ENCODE measurements at places on chromosomes 7 and 10.

DNA sequence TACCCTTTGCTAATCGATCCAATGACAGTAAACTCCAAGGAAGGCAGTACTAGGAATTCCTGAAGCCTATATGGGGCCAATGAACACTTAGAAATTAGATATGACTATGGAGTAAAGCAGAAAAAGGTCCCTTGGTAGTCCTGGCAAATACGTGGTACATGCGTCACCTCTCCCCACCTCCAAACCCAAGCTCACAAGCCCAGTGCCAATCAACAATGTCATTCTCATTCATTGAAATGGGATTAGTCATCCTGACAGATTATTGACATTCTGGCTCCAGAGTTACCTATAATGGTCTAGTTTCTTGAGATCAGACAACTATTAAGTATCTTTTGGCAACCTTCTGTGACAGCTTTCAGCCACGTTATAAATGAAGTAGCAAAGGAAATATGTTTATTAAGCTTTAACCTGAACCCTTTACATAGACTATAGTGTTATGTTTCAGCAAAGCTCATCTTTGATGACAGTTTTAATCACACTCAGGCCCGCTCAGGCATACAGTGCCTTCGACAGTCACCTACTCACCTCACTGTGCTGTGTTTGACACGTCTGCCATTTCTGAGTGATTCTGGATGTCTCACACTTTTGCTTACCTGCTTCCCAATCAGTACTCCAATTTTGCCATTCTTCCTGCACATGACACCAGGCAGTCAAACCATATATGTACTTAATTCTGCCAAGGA, 69.6 kb upstream of the ADO start:
- no peak for DNase-seq

- DNase-seq, result no peak
These were observed 38.2 kb downstream of the GBF1 start for GRCh38 chr10:102283488-102283887.

DNA sequence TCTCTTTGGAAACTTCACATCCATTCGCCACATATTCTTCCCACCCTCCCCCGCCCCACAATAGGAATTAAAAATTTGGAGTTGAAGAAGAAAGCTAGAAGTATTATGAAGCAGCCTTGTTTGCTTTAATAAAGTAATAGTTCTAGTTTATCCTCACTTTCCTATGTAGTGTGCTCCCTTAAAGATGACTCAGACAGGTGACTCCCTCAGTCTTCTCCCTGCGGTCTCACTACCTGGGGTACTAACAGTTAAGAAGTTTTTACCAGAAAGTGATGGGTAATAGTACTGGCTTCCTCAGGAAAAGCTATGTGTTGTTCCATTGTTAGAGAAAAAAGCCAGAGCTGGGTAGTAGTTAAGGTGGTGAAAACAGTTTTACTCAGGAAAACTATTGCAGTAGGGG, 58.6 kb downstream of the CCNY start:
- no peak for DNase-seq

- no peak for DNase-seq
These were observed 10.6 kb downstream of the RPA3 start for GRCh38 chr7:7707806-7708205.

GRCh38 chr7:124751027-124751426, 14.6 kb downstream of the GPR37 start:
- DNase-seq, result no peak

- peak; percentile 75 for DNase-seq
These were observed 67.5 kb downstream of the CUX1 start for GRCh38 chr7:101884671-101885596.

- no peak for DNase-seq
These were observed 137.5 kb upstream of the WDR11 start for GRCh38 chr10:120713573-120714205.

DNA sequence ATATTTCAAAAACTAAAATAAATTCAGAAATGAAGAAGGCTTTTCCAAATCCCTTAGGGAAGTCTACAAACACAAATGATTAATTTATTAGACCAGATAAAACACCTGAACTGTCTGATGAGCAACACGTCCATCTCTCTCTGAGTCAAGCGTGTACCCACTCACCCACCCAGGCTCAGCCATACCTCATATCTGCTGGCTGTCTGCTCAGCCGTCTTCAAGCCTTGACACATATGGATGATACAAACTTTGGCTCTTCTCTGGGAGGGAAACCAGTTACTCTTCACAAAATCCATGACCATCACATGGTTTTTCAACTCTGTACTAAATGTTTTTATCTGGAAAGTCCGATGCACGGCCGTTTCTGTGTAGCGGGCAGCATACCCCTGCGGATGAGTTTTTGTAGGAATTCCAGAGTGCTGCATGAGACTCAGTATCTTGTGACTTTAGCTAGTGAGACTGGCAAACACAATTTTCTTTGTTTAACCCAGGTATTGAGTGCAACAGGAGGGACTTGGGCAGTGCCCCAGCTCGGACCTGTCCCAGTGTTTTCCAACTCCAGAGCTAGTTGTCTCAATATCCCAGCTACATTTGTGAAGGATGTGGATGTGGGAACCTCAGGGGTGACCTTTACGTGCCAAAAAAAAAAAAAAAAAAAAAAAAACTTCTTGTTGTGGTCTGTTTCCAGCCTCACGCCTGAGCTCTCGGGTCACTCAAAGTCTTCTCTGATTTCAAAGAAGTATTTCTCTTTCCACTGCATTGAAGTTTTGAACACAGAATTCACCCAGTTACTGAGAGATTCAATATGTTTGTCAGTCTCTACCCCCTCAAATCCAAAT, at the start of gene C10orf90:
Gene C10orf90, minus strand, starts transcription at position 638 of the 839 bp plus-strand sequence. Its CDS starts 213 bp downstream, at position 425.
- no peak for DNase-seq

GRCh38 chr7:120966961-120967360, 16.4 kb downstream of the ING3 start:
- DNase-seq, result no peak

DNA sequence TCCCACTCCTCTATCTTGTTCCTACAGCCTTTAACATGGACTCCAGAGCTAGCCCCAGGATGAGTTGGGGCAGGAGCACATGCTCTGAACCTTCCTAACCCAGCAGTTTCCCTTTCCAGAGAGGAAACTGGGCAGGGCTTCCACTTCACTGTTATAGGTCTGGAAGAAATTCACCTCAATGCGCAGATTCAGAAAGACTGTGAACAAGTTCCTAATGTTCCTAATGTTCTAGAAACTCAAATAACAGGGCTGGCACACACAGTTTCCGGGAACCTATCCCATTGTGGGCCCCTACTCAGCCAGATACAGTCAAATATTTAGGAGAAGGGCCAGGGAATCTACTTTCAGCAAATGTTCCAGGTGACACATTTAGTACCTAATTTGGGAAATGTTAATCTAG, 29.7 kb downstream of the ABCC2 start:
- DNase-seq, result no peak

DNA sequence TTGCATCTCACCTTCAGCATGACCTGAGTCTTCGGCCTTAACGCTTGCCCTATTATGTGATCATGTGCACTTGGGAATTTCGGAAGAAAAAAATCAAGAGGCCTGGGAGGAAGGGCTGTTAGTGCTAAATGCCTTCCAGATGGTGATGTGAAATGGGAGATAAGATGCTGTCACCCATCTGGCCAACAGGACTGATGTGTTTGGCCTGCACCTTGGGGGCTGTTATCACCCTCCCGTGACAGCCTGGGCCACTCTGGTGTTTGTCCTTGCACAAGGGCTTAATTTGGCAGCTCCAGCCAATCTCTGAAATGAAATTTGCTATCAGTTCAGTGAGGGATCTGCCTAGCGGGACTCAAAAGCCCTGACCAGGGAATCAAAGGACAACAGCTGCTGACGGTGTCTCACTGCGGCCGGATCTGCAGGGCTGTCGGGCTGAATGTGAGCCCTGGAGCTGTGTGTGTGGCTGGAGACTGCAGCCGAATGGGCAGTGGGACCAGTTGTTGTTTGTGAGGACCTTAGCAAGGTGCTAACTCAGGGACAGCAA, 131.4 kb upstream of the BTBD16 start:
- no peak for DNase-seq

DNA sequence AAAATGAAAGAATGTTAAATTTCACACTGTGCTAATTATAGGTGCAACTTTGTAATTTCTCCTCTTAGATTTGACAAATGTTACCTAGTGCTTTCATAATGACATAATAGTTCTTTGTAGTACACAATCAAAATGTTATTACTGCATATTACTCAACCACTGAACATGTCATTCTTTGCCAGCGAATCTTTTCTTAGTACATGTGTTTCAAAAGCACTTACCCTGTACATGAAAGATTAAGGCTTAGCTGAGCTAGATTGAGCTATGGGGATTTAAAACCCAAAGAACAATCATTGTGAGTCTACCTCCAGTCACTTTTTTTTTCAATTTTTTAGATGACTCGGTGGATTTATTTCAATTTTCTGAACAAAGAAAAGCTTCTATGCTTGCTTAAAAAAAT, 123.5 kb upstream of the FERD3L start:
- DNase-seq, result no peak

DNA sequence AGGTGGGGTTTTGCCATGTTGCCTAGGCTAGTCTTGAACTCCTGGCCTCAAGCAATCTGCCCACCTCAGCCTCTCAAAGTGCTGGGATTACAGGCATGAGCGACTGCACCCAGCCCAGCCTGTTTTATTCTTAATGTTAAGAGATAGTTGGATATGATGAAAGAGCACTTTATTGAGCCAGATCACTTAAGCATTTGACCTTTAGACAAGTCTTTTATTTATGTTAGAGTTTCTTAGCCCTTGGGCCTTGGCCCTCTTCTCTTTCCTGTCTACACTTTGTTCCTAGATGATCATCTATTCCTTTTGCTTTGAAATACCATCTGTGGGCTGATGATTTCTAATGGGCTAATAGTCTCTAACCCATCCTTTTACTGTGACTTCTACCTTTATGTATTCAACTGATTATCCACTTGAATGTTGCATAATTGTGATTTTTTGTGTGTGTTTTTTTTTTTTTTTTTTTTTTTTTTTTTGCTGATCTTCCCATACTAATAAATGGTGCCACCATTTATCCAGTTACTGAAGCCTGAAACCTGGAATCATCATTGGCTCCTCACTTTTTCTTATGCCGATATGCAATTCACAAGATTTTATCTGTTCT, 34.8 kb downstream of the BTRC start:
- DNase-seq, result no peak

GRCh38 chr7:18546576-18546975, 51.0 kb downstream of the HDAC9 start:
- no peak for DNase-seq

DNA sequence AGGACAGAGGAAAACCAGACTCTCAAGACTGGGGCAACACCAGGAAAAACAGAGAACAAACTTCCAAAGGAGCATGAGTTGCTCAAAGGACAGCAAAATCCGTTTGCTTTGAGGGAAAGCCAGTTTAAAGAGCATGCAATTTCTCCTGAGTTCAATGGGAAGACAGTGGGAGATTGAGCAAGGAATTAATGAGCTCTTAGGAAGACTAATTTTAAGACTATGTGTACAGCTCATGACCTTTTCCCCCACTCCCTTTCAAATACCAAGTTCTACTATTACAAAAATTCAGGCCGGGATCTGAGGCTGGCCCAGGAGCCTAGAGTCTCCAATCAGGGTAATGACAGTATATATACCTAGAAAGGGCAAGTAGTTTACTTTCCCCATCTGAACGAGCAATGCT, 79.2 kb downstream of the EPDR1 start:
- DNase-seq, result no peak

DNA sequence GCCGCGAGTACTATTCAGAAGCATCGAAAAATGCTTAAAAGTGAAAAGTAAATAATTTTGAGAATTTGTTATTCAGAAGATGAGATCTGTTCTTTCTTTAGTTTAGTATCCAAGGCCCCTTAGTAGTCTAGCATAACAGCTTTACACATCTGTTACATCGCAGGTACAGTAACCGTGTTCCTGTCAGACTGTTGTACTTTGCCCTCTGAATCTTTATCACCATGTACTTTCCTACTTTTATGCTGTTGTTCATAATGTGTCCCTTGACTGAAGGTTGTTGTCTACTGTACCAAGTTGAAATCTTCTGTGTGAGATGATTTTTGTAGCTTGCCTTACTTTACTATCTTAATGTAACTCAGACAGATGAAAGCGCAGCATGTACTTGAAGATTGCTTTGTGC, 38.3 kb downstream of the WAC start:
- no peak for DNase-seq

- no peak for DNase-seq
These were observed 123.8 kb downstream of the DOCK1 start for GRCh38 chr10:127029061-127029460.

DNA sequence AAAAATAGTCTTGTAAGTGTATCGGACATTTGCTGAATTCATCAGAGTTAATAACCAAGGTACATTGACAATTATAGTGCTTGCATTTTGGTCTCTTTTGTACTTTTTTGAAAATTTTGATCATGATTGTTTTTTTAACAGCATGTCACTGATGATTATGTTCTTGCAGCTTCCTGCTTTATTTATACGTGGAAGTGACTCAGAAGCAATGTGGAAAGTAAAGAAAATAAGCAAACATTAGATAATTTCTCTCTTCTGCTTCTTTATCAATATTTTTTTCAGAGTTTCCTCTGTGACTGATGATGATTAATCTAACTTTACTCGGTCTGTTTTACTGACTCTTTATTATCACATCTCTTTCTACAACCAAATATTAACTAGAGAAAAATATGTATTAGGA, 1351.9 kb downstream of the REEP3 start:
- no peak for DNase-seq

GRCh38 chr7:27636326-27637006, 26.2 kb downstream of the HIBADH start:
- DNase-seq, result no peak

DNA sequence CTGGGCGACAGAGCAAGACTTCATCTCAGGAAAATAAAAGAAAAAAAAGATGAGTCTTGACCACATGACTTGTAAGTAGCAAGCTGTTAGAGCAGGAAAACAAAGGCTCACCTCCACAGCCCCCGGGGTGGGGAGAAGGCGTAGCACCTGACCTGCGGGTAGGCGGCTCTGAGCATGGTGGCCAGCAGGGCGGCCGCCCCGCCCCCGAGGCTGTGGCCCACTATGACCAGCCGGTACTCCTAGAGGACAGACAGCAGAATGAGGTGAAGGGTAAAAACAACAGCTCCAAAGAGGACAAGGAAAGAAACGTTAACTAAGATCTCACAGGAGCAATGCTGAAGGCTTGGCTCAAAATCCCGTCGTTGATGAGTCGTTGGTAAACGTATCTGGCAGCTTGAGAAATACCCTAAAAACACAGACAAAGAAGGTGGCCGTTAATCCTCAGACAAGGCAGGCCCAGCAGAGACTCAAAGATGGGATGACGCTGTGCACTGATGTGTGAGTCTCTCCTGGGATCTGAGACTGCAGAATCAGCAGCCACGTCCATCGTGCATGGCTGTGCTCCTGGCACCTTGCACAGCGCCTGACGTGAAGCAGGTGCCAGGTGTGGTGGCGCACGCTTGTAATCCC, 31.1 kb downstream of the DAGLB start:
- DNase-seq, result no peak

GRCh38 chr7:87152897-87153641, 816 bp downstream of the DMTF1 start:
- DNase-seq, result peak; percentile 39

Measured in GM13976 (cell line).